Stimulated activated CD8-positive, alpha-beta memory T cell treated with anti-CD3 and anti-CD28 coated beads, Interleukin-15, amount 100 ng/mL, for 48 hours (primary cell): ENCODE measurements at places on chromosomes 4 and X.

- DNase-seq: no peak
Observed at GRCh38 chr4:7657545-7658297, 223.0 kb upstream of the PSAPL1 start.

DNA sequence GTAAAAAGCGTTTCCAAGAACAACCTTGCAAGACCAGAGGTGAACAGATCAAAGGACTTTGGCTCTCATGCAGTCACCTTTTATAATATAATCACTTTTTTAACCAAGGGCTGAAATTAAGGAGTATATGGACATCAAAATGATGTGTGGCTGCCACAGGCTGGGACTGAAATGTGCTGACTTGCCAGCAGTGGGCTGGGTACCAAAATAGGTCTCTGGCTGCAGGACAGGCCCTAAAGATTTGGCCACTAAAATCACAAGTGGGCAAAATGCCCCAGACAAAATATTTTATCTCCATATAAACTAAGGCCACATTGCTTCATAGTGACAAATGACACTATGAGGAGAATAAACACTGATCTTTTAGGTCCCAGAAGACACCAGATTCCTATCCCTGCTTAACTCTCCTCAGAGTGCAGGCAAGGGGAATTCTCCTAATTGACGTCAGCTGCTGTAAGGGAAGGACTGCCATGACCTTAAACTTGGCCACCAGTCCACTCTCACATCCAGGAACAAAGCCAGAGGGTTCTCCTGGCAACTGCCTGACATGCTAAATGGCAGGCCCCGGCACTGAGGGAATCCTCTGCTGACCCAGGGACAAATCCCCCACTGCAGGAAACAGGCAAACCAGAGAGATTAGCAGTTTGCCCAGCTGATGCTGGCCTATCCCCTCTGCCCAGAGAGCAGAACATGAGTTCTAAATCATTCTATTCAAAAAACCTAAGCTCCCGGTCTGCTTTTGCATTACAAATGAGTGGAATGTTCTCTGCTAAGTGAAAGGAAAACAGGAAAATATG is 155.8 kb downstream of the PPP3CA start:
- no peak for DNase-seq

DNA sequence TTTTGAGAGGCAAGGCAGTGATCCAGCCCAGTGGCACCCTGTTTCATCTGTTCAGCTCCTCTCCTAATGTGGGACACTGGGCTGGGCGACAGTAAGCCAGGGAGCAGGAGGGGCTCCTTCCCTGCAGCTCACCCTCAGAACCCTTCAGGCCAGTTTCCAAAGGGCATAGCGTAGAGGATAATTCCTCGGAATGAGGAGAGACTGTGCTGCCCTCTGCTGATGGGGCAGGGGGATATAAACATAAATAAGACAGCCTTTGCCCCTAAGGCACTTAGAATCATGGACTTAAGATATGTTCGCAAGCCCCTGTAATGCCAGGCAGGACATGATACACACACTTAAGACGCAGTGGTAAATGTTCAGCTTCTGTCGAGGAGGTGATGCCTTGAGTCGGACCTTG is 27.9 kb upstream of the ZNF185 start:
- DNase-seq: no peak

DNA sequence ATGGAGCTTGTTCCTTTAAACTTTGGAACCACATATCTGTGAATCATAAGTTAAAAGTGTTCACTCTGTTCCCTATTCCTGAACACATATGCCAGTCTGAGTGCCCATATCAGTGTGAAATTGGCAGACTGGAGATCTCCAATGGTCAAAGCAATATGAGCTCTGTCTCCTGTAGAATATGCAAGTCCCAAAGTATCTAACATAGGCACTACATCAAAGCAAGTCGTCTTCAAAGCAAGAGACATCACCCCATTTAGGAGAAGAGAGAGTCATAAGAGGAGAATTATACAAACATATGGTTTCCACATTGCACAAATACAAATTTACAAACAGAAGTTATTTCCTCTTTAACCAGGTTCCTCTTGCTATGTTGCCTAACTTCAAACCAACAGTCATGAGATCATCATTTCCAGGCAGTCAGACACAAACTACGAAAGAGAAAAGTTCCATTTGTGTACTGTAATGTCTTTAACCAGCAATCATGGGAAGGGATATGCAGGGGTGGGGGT is 9.9 kb upstream of the GK start:
- DNase-seq: no peak

GRCh38 chr4:112069110-112069509 is 76.1 kb upstream of the FAM241A start:
- no peak for DNase-seq

- no peak for DNase-seq
Observed at GRCh38 chr4:17063888-17064287, 165.4 kb upstream of the LDB2 start.
